ENCODE measurements at places on chromosomes 4 and X. TPM values are rescaled to one million over a fixed set of nuclear protein-coding genes. Genes with fewer than 3 reads are reported as not detected.

The CENPVL1 gene
- 1.7 TPM for total RNA-seq

The NDST3 gene
- total RNA-seq, result 39.3 TPM

The POU3F4 gene
- total RNA-seq, result 12.6 TPM

The PDE6B gene
- 5.6 TPM for total RNA-seq

The TCEAL6 gene
- 6.7 TPM for total RNA-seq

The MAGIX gene
- 3.4 TPM for total RNA-seq

The SPANXN3 gene
- total RNA-seq, result not detected

The VGLL1 gene
- not detected for total RNA-seq

The CLCN3 gene
- 111 TPM for total RNA-seq

The RHOH gene
- 0.94 TPM for total RNA-seq

The GAB3 gene
- 1.4 TPM for total RNA-seq

The IL2 gene
- total RNA-seq, result not detected

The AR gene
- total RNA-seq, result 0.62 TPM

The HDX gene
- 17.8 TPM for total RNA-seq

The PCDH10 gene
- total RNA-seq, result 43.8 TPM

The GLRA3 gene
- total RNA-seq, result 5.0 TPM

The TEX28 gene
- not detected for total RNA-seq

The BLOC1S4 gene
- 9.4 TPM for total RNA-seq

The SH3BP2 gene
- total RNA-seq, result 24.8 TPM

The CXorf65 gene
- total RNA-seq, result not detected

The ZNF732 gene
- total RNA-seq, result 1.4 TPM

The VAMP7 gene
- 29.9 TPM for total RNA-seq

The RGN gene
- total RNA-seq, result 3.6 TPM

The DNASE1L1 gene
- total RNA-seq, result 4.4 TPM

The ARR3 gene
- total RNA-seq, result not detected

The SMR3B gene
- total RNA-seq, result not detected

Measured in occipital lobe (tissue), 3 donors.